ENCODE measurements at places on chromosomes 4 and X.

DNA sequence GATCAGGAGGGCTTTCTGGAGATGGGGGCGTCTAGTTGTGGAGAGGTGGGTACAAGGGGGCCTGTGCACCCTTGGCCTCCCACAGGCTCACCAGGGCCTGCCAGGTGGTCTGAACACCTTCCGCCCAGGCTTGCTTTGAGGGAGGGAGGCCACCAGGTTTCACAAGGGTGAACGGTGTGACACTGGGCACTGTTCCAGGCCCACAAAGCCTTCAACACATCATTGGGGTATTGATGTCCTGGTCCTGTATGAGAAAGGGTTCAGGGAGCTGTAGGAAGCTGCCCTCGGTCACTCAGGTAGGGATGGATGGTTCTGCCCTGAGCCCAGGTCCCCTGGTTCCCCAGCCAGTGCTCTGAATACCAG, 6.0 kb downstream of the HTRA3 start:
- DNase-seq = no peak

DNA sequence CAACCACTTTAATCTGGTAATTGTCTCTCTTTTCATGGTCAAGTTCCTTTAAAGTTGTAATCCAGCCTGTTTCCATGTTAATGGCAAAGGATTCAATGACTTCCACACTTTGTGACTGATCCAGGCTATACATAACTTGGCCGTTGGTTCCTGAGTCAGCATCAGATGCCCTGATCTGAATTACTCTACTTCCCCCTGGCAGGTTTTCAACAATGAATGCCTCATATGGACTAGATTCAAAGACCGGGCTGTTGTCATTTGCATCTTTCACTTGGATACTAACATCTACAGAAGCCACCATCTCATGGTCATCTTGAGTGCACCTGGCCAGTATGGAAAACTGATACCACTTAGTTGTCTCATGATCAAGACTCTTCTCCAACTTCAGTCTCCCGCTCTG, 62.6 kb upstream of the MTNR1A start:
- no peak for DNase-seq

DNA sequence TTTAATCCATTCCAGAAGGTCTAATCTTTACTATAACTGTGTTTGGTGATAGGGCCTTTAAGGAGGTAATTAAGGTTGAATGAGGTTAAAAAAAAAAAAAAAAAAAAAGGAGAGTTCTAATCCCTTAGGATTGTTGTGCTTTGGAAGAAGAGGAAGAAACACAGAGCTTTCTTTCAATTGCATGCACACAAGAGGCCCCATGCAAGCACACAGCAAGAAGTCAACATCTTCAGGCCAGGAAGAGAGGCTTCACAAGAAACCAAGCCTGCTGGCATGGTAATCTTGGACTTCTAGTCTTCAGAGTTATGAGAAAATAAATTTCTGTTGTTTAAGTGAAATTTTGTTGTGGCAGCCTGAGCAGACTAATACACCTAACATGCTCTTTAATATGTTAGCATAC, 118.6 kb downstream of the NAA11 start:
- DNase-seq = no peak

DNA sequence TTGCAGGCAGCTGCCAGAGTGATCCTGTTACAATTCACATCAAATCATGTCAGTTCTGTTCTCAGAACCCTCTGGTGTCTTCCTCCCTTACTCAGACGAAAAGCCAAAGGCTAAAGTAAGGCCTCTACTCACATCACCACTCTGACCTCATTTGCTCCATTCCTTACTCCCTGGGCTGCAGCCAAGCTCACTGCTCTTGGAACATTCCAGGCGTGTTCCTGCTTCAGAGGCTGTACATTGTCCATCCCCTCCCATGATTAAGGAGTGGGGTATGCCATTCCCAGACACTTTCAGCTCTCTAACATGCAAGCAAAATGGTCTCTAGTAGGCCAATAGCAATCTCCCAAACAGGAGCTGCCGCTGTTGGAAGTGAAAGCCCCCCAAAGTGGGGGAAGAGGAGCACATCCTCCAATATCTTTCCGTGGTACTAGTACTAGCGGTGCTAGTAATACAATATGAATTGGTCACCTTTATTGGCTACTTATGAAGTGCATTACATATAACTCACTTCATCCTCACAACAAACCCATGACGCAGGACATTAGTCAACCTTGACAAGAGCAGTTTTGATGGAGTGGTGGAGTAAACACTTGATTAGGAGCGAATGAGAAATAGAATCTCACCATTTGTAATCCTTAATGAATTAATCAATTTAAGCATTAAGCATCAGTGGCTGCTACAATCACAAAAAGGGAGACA, 15.0 kb downstream of the GAB3 start:
- no peak for DNase-seq

DNA sequence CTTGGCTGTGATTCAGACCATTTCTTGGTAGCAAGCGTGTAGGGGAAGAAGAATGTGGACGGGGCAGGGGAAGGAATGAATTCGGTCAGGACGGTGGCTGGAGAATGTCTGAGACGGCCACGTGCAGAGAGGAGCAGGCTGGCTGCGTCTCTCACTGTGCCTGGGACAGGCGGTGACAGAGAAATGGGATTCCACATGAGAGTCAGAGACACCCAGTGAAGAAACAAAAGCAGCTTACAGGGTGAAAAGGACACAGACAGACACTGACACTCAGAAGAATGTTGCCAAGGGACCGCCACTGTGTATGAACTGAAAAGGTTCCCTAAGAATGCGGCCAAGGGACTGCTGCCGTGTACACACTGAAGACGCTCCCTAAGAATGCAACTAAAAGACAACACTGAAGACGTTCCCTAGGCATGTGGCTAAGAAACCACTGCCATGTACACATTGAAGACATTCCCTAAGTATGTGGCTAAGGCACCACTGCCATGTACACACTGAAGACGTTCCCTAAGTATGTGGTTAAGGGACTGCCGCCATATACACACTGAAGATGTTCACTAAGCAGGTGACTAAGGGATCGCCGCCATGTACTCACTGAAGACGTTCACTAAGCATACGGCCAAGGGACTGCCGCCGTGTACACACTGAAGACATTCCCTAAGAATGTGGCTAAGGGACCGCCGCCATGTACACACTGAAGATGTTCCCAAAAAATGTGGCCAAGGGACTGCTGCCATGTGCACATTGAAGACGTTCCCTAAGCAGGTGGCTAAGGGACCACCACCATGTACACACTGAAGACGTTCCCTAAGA, 49.1 kb downstream of the DHRSX start:
- DNase-seq = no peak

DNA sequence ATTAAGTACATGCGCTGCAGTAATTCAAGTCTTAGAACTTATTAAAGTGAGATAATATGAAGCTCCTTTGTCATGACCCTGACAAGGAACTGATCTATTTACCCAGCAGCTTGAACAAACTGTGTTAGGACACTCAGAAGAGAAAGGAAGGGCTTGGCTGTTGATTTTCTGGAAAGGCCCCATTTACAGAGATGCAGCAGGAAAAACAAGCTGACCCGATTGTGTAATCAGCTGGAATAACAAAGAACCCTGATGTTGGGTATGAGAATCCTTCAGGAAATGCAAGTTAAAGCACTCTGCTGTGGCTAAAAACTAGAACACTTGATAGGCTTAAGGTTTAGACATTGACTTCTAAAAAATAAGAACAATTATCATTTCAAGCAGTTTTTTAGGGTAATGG, 64.8 kb downstream of the TBC1D9 start:
- no peak for DNase-seq

- peak; percentile 60 for DNase-seq
Measured at GRCh38 chr4:122716825-122717448, 15.6 kb upstream of the BBS12 start.

DNA sequence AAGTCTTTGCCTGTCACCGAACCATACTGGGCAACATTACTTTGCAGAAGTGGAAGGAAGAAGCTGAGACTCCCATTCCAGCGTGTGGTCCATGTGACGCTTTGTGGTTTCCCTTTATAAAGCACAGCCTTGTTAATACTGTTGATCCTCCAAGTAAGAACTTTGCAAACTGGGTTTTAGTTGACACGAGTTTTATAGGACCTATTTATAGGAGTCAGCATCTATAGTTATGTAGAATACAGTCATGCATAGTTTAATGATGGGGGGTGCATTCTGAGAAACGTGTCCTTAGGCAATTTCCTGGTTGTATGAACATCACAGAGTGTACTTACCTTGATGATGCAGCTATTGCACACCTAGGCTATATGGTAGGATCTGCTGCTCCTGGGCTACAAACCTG, 1879.4 kb upstream of the TENM3 start:
- no peak for DNase-seq

- no peak for DNase-seq
Measured at GRCh38 chrX:1661922-1662221, 47.0 kb downstream of the ASMT start.

GRCh38 chr4:6087669-6088341, 69.6 kb upstream of the C4orf50 start:
- no peak for DNase-seq

DNA sequence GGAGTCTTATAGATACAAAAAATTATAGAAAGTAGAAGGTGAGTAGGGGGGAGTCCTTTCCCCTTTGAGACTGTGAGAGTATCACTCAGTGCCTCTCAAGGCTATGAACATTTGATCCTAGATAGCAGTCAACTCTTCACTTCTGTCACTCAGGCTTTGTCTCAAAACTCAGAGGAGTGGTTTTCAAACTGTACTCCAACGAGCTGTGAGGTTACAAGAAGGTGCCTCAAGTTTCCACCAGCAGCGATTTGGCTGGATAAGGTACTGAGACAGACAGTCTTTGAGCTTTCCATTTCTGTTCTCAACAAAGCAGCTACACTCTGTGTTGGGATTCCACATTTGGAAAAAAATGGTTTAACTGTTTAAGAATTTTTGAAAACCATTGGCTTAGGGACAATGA, 48.0 kb upstream of the NDST3 start:
- no peak for DNase-seq

DNA sequence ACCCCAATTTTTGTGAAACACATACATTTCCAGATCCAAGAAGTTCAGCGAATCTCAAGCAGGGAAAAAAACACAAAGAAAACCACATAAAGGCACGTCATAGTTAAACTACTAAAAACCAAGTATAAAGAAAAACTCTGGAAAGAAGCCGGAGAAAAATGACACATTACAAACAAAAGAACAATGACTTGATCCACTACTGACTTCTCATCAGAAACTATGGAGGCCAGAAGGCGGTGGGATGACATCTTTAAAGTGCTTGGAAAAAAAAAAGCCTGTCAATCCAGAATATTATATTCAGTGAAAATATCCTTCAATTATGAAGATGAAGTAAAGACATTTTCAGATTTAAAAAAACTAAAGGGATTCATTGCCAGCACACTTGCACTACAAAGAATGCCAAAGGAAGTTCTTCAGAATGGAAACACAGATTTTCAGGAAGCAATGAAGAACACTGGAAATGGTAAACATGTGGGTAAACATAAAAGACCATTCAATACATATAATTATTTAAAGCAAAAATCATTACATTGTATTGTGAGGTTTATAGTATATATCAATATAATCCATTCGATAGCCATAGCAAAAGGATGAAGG, 32.6 kb upstream of the PPP2R2C start:
- DNase-seq = no peak

DNA sequence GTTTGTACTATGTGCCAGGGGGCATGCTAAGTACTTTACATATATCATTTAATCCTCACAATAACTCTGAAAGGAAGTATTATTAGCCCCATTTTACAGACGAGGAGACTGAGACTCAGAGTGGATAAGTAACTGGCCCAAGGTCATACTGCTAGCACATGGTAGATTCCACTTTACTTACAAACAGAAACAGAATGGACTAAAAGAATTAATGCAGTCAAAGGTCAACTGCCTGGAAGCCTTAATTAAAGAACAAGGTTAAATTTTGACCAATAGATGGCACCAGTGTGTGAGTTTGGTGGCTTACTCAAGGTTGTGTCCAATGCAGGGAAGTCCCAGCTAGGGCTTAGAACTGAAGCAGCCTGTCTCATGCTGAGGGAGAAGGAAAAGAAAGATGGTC, 4.7 kb downstream of the RIPPLY1 start:
- no peak for DNase-seq

- DNase-seq = no peak
Measured at GRCh38 chr4:126242679-126243390, 928.1 kb downstream of the FAT4 start.

GRCh38 chr4:61299316-61299715, 99.2 kb downstream of the ADGRL3 start:
- DNase-seq = no peak

DNA sequence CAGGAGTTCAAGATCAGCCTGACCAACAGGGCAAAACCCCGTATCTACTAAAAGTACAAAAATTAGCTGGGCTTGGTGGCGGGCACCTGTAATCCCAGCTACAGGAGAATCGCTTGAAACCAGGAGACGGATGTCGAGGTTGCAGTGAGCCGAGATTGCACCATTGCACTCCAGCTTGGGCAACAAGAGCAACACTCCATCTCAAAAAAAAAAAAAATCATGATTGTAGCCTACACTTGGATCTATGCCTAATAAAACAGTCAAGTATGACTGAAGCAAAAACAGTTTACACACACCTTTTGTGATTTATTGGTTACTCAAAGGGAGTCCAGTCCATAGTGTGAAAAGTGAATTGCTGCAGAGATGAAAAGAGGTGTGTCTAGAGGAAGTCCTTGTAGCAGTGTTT, 34.7 kb upstream of the TASL start:
- DNase-seq = no peak

DNA sequence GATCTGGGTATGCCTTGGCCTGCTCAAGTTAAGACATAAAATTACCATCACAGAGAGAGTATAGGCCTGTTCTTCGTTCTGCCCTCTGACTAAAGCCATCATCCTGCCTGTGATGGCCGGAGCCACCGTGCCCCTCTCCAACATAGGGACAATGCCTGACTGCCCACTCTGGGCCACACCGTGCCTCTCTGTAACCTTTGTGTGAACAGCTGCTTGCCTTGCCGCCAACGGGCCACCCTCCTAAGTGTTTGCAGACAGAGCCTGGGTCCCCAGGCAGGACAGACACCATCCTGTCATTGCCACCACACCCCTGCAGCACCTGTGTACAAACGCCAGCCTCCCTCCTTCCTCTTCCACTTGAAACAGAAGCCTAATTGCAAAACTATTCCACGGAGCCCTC, 298.7 kb upstream of the TENM3 start:
- DNase-seq = no peak

GRCh38 chrX:10101269-10101668, 55.5 kb upstream of the CLCN4 start:
- no peak for DNase-seq

- no peak for DNase-seq
Measured at GRCh38 chr4:9927341-9928007, 93.8 kb downstream of the SLC2A9 start.

DNA sequence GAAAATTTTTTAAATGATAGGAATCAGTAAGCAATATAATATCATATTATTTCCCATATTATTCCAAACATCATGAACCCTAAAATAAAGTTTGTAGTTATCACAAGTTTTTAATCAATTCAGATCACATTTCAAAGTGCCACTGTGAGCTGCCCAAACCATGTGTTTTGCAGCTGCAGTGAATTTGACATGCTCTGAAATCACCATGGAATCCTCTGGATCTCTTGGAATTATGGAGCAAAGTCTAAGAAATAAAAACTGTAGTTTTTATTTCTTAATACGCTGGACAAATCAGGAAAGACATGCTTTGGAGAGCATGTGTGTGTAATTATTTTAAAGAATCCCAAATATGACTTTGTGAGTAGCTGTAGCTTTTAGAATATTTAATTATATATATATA, 262.7 kb downstream of the ANKRD50 start:
- DNase-seq = no peak
